Bone marrow (tissue), 2 donors: ENCODE measurements at places on chromosomes 3 and 15.

- DNase-seq, result no peak
Observed at GRCh38 chr3:40714771-40715345, 190.1 kb downstream of the ZNF621 start.

DNA sequence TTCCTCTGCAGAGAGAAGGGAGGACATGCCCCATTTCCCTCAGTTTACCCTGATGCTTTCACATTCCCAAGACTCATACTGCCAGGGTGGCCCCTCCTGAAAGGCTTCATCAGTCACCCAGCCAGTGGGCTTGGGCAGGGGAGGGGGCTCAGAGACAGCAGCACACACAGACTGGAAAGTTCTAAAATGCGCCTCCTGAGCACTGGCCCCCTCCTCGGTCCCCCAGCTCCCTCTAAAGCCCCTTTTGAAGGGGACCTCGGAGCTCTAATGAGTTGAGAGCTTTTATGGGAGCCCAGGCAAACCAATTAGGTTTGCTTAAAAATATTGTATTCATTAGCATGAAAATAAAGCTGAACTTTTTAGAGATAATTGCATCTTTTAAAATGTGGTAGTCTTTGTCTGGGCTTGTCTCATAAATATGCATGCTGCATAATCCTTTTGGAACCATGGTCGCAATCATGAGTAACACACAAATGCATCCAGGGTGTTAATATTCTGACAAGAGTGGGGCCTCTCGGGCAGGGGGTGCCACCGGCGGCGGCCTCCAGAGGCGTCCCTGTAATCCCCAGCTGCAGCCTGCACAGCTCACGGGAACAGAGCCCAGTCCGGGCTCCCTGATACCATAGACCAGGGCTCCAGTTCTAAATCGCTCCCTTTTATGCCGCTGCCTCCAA, 78.5 kb downstream of the RPLP1 start:
- DNase-seq, result no peak

GRCh38 chr3:86792316-86792715, 198.6 kb downstream of the VGLL3 start:
- no peak for DNase-seq

GRCh38 chr3:187838016-187838540, 92.8 kb upstream of the BCL6 start:
- no peak for DNase-seq

GRCh38 chr3:20396335-20396734, 210.3 kb upstream of the SGO1 start:
- DNase-seq, result no peak
